M059J (cell line): ENCODE measurements at places on chromosomes 3 and 15.
A peak's percentile ranks its signal among the peaks of the same experiment; 100 is the strongest.

GRCh38 chr3:52827441-52827840 is 3.0 kb downstream of the ITIH4 start:
- DNase-seq = peak; percentile 34

- DNase-seq = no peak
Measured at GRCh38 chr15:35565901-35566300, 19.9 kb upstream of the DPH6 start.

- peak; percentile 19 for DNase-seq
Measured at GRCh38 chr3:117719316-117719926, 1009.8 kb downstream of the TUSC7 start.

DNA sequence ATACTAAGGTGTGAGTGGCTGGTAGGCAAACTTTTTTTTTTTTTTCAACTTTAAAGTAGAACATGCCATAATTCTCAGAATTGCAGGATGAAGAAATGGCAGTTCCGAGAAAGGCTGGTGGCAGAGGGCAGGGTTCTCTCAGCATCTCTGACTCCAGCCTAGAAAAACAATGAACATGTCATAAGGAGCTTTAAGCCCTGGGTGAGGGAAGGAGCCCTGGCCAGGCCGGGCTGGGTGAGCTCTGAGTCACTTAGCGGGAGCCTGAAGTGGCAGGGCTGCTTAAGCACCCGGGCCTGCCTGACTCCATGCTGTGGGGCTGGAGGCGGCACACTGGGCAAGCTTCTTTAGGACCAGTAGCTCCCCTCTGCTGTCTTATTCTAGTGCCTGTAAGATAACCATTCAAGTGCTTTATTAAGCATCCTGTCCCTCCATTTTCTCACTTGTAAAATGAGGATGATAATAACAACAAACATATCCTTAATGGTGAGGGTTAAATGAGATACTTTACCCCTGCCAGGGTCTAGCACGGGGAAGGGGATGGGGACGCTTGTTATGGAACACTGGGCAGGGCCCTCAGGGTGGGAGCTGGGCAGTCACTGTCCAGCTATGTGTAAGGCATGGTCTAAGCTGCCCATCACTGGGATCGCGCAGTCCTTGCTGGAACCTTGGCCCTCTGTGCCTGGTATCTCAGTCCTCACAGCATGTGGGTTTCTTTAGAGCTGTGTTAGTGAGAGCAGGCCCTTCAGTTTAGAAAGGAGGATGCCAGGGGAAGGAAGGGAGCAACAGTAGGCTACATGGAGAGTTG is 18.4 kb downstream of the SMAD6 start:
- DNase-seq = peak; percentile 85

DNA sequence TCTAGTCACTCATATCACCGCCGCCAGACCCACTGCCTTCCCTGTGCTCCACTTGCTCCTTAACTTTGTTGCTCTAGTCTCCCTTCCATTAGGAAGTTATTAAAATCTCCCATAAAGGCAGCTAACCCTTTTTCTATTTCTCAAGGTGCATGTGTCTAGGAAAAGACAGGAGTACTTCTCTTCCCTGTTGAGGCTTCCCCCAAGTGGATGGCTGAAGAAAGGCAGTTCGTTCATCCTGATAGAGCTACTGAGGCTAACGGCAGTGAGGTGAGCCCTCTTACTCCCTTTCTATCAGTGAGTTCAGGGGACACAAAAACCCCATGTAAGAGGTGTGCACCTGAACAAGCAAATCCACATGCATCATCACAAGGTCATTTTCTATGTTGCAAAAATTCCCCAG is 397.8 kb downstream of the IGSF11 start:
- peak; percentile 24 for DNase-seq

- DNase-seq = no peak
Measured at GRCh38 chr3:157464321-157464720, 27.7 kb downstream of the PTX3 start.

GRCh38 chr15:100866386-100867330 is 13.0 kb upstream of the ALDH1A3 start:
- DNase-seq = peak; percentile 42

DNA sequence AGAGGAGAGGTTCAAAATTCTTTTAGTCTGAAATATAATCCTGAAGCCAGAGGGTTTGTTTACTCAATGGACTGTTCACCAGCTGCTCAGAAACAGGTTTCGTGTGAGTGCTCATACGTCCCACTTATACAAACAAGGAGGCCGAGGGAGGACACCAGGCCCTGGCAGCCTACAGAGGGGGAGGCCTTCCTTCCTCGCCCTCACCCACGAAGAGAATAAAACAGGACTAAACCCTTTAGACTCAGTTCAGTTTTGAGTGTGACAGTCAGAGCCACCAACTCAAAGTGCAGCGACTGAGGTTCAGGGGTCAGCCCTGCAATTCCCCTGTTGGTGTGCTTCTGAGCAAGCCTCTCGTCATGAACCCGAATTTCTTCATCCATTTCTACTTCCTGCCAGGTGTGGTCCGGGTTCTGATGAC is 17.3 kb downstream of the FAM174B start:
- peak; percentile 76 for DNase-seq
